ENCODE measurements at places on chromosomes 1 and 21. TPM values are rescaled to one million over a fixed set of nuclear protein-coding genes. Genes with fewer than 3 reads are reported as not detected.
A peak's percentile ranks its signal among the peaks of the same experiment; 100 is the strongest.

- no peak for DNase-seq
Measured at GRCh38 chr1:206516728-206516990, 9.3 kb downstream of the RASSF5 start.

DNA sequence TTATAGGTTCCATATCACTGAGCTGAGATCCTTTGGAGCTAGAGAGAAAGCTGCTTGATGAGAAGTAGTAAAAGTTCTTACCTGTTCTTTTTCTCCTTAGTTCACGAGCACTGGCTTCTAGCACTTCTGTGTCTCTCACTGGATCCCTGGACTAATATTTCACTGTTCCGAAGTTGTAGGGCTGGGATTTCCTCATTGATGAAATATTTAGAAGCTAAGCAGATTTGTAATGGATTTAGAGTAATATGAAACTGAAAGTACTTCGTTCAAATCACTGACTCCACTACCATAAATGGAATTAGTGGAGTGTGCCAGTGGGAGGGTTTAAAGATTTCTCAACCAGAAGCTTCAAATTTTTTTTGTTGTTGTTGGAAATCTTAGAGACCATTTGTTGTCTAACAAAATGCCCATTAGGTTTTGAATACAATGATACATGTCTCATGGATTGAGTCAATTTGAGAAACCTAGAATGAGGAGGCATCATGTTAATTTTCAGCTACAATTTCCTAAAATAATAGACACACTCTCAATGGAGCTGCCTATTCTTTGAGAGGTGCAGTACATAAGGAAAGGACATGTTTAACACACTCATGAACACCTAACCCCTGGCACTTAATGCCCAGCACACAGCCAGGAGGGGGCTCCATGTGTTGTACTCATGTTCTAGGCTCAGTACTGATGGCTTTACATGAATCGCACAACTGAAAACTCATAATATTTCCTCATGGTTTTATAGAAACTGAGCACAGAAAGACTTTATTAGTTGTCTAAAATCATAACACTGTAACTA, at the start of gene GBP1:
TSS of gene GBP1 (minus strand) at position 130 of the 790 bp plus-strand sequence. CDS start 1,974 bp downstream, outside the sequence.
- peak; percentile 91 for DNase-seq

- DNase-seq = no peak
Measured at GRCh38 chr1:229135773-229136172, 135.1 kb upstream of the RAB4A start.

Gene TESK2
- 8.7 TPM for total RNA-seq

DNA sequence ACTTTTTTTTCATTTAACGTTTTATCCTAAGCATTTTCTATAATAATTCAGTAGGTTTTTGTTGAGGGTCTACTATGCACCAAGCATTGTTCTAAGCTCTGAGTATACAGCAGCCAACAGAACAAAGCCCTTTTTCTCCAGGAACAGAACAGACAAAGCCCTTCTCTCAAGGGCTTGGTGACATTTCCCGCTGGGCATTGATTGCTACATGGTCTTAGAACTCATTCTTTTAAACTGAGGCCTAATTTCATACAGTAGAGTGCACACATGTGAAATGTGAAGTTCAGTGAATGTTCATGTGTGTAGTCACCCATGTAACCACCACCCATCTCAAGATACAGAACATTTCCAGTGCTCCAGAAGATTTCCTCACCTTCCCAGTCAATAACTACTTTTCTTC, 15.2 kb upstream of the PDIK1L start:
- DNase-seq = no peak

GRCh38 chr1:15712168-15712567, 23.9 kb upstream of the SLC25A34 start:
- no peak for DNase-seq

Gene GBP1
- 30.7 TPM for total RNA-seq

Gene PROX1
- total RNA-seq = 7.6 TPM

DNA sequence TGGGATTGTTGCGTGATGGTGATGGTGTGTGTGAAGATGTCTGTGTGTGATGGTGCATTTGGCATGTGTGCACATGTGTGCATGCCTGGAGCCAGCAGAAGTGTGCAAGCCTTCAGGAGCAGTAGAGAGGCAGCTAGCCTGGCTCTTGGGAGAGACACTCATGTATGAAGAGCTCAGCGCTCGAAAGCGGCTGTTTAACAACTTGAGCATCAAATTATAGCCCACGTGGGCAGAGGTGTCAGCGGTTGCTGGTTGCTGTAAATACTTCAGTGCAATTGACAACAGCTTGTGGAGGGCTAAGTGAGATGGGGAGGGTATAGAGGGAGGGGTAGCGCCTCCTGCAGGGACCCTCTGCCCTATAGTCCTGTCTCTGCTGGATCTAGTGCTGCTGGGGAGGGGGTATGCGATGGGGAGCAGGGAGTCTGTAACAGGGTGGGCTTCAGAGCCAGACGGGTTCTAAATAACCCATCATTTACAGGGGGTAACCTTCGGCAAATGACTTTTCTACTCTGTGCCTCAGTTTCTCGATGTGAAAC, 21.5 kb downstream of the FOXD2 start:
- DNase-seq = no peak

Gene CYP4B1
- 75.7 TPM for total RNA-seq

DNA sequence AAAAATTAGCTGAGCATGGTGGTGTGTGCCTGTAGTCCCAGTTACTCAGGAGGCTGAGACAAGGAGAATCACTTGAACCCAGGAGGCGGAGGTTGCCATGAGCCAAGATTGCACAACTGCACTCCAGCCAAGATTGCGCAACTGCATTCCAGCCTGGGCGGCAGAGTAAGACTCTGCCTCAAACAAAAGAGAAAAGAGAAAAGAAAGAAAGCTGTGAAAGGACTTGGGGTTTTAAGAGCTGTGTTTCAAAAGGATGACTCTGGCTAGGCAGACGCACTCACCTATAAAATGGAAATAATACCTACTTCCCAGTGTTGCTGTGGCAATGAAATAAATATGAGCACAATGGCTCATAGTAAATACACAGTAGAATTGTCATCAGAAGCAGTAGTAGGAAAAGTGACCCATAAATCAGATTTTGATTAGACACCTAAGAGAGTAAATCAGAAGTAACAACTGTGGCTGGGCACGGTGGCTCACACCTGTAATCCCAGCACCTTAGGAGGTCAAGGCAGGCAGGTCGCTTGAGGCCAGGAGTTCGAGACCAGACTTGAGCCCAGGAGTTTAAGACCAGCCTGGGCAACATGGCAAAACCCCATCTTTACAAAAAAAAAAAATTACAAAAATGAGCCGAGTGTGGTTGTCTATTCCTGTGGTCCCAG, 45.9 kb upstream of the PUM1 start:
- peak; percentile 62 for DNase-seq

Gene DIO1
- total RNA-seq = 1.1 TPM

Gene SLC30A1
- 26.3 TPM for total RNA-seq

GRCh38 chr1:41629571-41629970, 145.1 kb upstream of the EDN2 start:
- no peak for DNase-seq

- no peak for DNase-seq
Measured at GRCh38 chr1:110112656-110113055, 413 bp downstream of the UBL4B start.

DNA sequence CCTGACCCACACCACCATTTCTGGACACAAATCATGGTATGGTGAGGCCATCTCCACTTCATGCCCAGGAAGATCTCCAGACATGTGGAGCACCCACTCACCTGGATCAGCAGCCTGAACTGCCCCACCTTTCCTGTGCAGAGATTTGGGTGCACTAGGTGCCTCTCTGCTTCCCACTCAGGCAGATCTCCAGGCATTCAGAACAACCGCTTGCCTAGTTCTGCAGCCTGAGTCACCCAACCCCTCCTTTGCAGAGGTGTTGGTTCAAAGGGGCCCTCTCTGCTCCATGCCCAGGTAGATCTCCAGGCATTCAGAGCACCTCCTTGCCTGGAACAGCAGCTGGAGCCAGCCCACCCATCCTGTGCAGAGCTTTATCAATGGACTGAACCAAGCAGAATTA, 620.8 kb downstream of the LRRIQ3 start:
- DNase-seq = no peak

DNA sequence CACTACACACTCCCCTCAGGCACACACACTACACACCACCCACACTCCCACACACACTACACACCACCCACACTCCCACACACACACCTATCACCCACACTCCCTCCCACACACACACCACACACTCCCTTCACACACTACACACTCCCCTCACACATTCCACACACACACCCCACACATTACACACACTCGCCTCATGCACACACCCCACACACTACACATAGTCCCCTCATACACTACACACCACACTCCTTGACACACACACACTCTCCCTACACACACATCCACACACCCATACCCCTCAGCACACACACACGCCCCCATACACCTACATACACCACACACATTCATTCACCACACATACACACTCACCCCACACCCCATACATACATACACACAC, 31.0 kb upstream of the SELENON start:
- no peak for DNase-seq

Gene PHF13
- 8.9 TPM for total RNA-seq

Gene C1orf116
- total RNA-seq = 123 TPM

DNA sequence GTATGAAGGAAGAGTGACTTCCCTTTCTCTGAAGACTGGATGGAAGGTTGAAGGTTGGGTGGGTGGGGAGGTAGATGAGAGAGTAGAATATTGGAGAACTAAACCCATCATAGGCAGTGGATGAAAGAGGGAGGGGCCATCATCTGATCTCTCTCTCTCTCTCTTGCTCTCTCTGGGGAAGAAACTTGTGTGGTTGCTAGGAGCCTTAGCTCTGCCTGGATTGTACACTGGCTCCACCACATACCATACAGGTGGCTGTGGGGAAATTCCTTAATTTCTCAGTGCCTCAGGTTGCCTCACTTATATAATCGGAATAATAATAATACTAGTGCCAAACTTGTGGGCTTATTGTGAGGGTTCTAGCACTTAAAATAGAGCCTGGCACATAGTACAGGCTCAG, 9.5 kb downstream of the XCL1 start:
- no peak for DNase-seq

Gene NUP210L
- 0.26 TPM for total RNA-seq

Gene PLXNA2
- total RNA-seq = 37.7 TPM

Gene SMCP
- not detected for total RNA-seq

- DNase-seq = no peak
Measured at GRCh38 chr1:29280409-29281131, 44.2 kb downstream of the PTPRU start.

DNA sequence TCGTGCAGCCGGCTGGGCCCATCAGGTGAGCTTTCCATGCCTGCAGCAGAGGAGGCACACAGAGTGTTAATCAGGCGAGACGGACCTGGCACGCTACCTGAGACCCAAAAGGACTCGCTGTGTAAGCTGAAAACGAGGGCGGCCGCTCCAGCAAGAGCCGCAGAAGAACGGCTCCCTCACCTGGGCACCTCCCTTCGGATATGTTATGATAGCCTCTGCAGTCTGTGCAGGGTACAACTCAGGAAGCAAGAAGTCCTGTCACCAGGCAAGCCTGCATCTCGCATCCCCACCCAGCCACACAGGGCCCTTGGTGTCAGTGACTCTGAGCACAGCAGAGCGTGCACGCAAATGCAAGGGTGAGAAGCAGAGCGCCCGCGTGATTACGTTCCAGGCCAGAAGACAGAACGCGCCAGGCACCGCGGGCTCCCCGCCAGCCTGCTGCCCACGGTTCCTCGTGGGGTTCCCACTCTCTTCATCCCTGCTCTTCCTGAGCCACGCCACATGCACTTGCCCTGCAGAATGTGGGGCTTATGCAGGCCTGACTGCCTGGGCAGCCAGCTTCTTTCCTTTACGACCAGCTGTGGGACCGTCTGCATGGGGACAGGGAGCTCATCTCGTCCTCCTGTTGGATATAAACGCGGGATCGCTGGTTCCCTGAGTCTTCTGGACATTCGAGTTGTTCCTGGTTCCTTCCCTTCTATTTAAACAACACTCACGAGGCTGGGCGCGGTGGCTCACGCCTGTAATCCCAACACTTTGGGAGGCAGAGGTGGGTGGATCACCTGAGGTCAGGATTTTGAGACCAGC, 20.2 kb upstream of the LRRC47 start:
- no peak for DNase-seq

DNA sequence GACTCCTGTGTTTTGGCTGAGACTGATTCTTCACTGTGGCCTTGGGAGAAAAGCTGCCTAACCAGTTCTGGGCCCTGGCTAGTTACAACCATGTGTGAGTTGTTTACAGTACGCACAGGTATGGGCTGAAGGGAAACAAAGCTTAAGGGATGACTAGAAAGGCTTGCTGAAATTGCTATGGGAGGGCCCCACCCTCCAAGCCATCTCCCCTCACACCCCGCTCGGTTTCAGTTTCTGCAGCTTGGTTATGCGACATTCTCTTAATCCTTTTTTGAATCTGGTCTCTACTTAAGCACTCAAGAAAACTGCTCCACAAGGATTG, 43.1 kb downstream of the PBX1 start:
- peak; percentile 85 for DNase-seq

Gene TPTE
- total RNA-seq = not detected

Gene SERTAD4
- total RNA-seq = 3.4 TPM

Gene SPRR1A
- not detected for total RNA-seq

GRCh38 chr21:31354122-31354521, 10.1 kb upstream of the TIAM1 start:
- no peak for DNase-seq

GRCh38 chr1:232009741-232010140, 383.2 kb downstream of the DISC1 start:
- no peak for DNase-seq

Gene OR2T29
- total RNA-seq = not detected

DNA sequence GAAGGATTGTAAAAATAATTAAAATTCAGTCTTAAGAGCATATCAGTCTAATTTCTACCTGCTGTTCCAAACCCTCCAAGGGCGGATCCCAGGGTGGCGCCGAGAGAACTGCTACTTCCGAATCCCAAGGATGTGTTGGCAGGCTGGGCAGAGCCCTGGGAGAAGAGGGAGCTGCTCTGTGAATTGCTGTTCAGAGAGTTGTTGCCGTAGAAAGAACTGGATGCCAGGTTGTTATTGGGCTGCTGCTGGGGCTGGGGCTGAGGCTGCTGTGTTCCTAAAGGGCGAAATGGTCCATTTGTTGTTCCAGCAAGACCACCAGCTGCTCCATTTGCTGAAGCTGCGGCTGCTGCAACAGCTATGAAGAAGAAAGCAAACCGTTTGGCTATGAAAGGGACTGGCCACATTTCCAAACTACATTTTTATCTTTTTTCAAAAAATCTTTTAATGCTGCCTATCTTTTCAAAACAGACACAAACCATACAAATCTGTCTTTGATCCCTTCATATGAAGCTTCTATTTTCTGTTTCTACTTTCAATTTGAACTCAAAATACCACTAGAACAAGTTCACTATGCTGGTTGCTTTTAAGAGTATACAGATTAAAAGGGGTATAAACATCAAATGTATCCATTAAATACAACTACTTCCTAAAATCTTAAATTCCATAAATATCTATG, 57.5 kb upstream of the SDC3 start:
- DNase-seq = no peak

Data from lung (tissue), 17 donors.